ENCODE measurements at places on chromosomes 7 and 10.
A peak's percentile ranks its signal among the peaks of the same experiment; 100 is the strongest.

DNA sequence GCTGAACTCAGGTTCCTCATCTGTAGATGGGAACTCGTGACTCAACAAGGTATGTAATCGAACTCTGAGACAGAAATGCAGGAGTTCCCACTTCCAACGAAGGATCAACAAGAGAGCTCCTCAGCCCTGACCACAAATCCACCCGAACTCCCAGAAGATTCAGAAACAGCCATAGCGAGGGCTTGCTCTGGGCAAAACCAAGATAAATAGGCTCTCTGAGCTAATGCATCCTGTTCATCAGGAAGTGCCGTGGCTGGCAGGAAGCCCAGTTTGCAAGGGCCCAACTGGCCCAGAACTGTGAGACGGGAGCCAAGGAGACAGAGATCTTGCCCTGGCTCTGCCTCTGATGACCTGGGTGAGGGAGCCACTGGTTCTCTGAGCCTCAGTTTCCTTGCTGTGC is 141.7 kb upstream of the PFKP start:
- DNase-seq = peak; percentile 39

DNA sequence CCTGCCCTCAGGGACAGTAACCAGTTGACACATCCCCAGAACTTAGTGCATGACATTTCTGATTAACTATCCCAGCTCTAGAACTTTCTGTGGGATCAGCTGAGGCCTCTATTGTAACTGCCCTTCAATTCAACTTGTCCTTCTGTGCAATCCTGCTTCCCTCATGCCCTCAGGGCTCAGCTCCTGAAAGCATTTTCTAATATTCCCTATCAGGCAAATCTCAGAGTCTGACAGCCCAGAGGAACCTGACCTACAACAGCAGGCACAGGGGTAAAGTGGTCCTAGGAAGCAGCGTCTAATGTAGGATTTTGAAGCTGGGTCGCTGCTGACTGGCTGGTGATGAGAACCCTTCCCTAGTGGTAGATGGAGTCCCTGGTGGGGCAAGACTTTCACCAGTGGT is 13.6 kb upstream of the STN1 start:
- no peak for DNase-seq

DNA sequence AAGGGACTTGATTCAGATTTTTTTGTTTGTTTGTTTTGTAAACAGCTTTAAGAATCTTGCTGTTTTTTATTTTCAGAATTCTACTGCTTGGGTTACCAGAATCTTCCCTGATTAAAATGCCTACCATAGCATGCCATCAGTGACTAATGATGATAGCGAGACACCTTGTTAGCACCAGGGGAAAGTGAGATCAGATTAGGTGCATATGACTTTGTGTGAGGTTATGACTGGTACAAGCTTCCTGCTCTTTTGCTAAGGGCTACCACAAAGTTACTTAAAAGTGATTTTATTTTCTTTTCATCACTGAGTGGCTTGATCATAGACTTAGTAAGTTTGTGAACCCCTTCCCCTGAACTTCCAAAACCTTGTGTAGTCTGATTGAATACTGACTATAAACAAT is 93.5 kb downstream of the SND1 start:
- DNase-seq = no peak

- no peak for DNase-seq
Measured at GRCh38 chr7:418636-419280, 100.9 kb downstream of the PDGFA start.

DNA sequence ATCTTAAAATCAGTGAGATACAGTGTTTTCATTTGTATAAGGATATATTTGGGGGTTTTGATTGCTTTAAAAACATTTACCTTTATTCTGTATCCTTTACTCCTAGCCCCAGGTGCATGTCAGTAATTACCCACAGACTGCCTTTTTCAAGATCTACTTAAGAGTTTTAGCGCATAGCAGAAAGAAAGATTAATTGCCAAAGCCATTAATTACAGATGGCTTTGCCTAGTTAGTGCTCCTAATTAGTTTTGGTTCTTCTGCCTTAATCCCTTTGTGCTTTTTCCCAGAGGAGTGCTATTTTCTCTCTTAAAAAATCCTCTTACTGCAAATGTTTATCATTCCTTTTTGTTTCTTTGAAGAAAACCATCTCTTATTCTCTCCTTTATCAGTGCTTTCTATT is 122.8 kb downstream of the MAPK8 start:
- DNase-seq = no peak

DNA sequence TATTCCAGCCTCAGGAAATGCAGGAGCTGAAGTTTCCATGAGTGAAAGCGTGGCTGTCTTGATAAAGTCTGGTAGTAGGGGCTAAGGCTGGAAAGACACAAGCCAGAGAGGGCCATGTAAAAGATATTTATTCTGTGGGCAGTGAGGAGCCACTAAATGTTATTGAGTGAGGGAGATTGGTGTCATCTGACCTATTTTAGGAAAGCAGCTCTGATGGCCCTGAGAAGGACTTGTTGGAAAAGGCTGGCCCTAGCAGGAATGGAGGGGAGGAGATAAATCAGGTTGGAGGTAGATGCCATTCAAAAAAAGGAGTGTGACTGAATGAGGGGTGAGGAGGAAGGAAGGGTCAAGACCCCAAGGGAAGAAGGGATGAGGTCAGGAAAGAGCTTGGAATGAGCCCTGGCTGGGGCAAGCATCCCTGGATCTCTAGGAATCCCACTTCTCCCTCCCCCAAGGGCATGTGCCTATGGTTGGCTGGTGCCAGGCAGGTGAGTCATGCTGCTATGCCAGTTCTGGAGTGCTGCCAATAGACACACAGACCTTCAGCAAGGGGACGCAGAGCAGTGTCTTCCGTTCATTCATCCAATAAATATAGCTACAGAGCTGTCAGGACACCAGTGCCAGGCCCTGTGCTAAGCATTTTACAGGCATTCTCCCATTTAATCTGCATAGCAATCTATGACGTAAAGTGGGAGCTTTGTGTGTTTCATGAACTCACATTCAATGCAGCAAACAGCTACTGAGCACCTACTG is 2.0 kb downstream of the ANKRD2 start:
- peak; percentile 31 for DNase-seq

DNA sequence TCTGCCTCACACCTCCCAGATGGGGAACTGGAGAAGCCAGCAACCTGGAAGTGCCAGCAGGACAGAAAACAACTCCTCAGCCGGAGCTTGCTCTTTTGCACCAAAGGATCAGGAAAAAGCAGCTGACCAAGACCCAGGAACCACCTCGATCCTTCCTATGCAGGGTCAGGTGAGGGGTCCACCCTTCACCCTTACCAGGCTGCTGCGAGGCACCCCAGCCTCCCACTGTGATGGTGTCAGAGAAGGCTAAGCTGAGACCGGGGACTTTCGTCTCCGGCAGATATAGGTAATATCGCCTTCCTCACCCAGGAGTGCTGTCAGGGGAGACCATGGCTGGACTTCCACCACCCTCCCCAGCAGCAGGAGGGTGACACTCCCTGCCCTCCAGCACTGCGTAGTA is 254.7 kb downstream of the TCERG1L start:
- no peak for DNase-seq

DNA sequence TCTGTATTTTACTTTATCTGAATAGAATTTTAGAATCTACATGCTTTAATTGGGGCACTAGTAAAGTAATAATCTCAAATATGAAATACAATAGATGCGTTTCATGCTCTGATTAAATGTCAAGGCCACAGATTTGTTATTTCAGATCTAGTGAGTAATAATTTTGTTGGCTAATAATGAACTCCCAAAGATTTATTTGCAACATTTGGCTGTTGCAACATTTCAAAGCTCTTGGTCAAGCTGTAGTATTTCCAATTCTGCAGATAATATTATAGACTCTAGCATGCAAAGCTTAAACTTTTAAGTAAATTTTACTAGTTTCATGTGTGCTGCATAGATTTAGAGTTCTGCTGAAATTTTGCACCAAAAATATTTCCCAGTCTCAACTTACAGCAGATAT is 16.7 kb downstream of the LRRN3 start:
- peak; percentile 23 for DNase-seq

GRCh38 chr10:27628621-27629020 is 117.0 kb downstream of the MKX start:
- no peak for DNase-seq

DNA sequence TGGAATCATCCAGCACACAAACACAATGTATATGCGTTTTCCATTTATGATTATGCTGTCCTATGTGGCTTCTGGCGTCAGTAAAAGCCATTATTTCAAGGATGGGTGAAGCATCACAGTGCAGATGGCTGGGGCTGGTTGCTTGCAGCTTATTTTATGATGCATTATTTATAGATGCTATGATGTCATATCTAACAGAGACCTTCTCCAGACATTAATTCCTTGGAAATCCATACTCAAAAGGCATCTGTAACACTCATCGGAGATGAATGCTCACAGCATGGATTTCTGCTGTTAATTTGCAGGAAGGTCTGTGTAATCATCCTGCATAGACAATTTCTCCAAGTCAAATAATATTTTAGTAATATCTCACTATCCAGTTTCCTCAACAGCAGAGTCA is 7.2 kb downstream of the RGS10 start:
- peak; percentile 15 for DNase-seq

DNA sequence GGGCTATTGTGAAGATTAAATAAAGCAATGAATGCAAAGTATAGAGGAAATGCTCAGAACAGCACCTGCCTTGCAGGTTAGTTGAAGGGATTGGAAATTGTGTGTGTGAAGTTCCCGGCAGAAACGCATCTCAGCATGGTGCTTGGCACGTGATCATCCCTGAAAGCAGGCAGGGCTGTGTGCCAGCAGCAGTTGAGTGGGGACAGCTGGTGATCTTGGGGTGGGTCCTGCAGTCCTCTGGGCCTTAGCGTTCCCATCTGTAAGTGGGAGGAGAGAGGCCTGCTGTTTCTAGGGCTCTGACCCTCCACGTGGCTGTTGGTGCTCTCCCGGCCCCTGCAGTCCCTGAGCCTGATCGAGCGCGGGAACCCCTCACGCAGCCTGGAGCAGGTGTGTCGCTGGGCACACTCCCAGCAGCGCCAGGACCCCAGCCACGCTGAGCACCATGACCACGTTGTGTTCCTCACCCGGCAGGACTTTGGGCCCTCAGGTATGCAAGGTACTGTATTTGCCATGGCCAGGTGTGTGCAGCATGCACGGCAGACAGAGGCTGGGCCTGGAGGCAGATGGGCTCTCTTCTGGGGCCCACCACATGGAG is 55.3 kb downstream of the TBATA start:
- no peak for DNase-seq

DNA sequence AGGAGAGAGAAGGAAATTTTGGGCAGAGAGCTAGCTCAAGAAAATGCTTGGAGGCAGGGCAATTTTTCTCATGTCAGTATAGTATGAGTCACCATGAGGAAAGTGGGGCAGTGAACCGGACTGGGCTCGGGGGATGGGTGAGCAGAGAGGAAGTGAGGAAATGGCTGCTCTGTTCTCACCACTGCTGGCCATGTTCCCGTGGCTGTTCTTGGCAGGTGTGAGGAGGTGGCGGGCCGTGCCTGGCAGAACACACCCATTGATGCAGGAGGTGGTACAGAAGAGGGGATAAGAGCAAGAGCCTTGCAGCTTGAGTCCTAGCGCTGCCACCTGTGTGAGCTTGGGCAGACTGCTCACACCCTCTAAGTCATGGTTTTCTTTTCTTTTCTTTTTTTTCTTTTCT is 304.4 kb upstream of the LYZL1 start:
- peak; percentile 84 for DNase-seq

- no peak for DNase-seq
Measured at GRCh38 chr7:135723411-135723810, 4.6 kb downstream of the SLC13A4 start.

DNA sequence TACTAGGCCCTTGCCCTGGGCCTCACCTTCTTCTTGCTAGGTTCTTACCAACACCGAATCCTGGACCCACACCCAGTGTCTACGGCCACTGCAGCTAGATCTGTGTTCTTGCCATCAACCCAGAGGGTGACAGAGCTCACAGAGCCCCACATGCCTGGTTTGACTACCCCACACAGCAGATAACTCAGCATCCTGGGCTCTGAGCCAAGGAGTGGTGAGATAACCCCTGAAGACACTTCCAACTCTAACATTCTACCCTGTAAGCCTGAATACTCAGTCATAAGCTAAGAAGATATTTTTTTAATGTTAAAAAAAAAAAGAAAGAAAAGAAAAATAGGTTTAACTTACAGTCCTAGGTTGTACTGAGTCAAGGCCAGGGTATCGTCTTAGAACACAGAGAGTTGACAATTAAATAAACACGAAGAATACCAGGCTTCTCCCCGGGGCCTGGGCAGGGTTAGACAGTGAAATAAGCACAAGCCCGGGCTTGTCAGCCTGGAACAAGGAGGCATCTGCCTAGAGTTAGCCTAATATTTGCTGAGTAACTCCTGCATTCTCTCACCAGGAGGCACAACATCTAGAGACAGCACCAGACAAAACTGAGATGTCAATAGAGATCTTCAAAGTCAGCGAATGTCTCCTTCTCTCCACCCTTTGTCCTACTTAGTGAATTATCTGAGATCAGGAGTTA is 556.5 kb upstream of the LRRN3 start:
- no peak for DNase-seq

- DNase-seq = no peak
Measured at GRCh38 chr10:71447676-71448075, 51.0 kb downstream of the CDH23 start.

DNA sequence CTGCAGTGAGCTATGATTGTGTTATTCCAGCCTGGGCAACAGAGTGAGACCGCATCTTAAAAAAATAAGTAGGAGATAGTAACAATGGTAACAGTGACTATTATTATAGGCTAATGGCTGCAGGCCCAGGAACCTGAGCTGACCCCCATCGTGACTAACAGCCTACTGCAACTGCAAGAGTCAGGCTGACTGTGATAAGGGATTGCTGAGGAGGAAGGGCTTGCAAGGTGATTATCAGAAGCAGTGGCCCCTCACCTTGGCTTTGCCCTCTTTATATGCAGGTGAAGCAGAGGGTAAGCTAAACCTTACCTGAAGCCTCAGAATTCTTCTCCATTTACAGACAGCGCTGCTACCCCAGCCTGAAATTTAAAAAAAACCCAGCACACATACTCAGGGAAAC is 83.9 kb upstream of the SDK1 start:
- DNase-seq = no peak

DNA sequence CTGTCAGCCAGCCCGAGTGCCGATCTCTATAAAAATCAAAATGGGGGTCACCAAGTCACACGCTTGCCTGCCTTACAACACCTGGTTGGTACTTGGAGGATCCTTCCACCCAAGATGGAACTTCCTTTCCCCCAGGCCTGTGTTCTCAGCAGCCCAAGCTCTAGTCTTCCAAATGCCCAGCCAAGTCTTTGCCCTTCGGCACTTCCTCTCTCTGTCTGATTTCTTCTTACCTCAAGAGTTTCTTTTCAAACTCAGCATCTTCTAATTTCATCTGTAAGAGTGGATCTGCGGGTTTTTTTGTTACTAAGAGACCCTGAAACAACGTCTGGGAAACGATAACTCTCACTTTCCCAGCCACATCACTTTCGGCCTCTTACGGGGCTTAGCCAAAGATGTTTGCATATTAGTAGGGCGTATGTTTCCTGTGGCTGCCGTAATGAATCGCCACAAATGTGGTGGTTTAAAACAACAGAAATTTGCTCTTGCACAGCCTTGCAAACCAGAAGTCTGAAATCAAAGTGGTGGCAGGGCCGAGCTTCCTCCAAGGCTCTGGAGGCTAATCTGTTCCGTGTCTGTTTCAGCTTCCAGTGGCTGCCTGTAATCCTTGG is 219.9 kb downstream of the TCF7L2 start:
- peak; percentile 45 for DNase-seq
